ENCODE measurements at places on chromosomes 1 and 21.

- no peak for DNase-seq
Observed at GRCh38 chr1:68431076-68431475, 18.7 kb downstream of the RPE65 start.

- DNase-seq = no peak
Observed at GRCh38 chr1:18976096-18976495, 19.6 kb upstream of the IFFO2 start.

GRCh38 chr1:233570706-233571105, 43.2 kb upstream of the KCNK1 start:
- no peak for DNase-seq

DNA sequence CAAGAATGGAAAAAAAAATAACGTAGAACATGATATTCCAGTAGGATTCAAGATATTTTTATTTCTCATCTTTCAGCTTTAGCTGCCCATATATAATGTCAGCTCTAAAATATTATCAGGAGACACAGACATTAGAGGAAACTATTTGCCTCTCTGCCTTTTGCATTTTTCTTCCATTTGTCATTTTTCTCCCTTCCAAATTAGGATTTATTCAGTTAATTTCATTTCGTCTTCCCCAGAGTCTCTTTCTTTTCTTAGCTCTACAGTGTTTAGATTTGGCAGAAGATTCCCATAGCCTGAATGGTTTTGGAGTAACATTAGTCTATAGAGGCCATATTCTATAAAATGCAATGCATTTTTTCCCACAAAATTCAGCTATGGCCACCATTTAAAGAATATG, 5.1 kb upstream of the ENAH start:
- DNase-seq = no peak

DNA sequence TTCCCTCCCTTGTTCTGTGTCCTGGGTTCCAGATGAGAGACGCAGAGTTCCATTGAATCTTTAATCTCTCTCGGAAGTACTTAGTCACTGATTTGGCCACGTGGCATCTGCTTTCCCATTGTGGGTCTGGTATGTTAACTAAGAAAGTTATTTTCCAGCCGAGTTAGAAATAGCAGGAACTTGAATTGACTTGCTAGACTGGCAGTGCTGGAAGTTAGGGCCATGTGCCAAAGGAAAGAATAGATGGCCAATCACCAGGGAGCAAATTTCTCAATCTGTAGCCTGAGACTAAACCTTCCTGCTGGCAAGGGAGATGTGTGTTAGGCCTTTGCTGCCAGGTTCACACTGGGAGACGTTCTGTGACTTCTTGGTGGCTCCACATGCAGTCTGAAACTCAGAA, 24.2 kb upstream of the SLFNL1 start:
- no peak for DNase-seq

GRCh38 chr1:165439330-165439729, 5.6 kb downstream of the RXRG start:
- DNase-seq = no peak

GRCh38 chr1:209105701-209106100, 477.8 kb upstream of the CAMK1G start:
- DNase-seq = no peak

DNA sequence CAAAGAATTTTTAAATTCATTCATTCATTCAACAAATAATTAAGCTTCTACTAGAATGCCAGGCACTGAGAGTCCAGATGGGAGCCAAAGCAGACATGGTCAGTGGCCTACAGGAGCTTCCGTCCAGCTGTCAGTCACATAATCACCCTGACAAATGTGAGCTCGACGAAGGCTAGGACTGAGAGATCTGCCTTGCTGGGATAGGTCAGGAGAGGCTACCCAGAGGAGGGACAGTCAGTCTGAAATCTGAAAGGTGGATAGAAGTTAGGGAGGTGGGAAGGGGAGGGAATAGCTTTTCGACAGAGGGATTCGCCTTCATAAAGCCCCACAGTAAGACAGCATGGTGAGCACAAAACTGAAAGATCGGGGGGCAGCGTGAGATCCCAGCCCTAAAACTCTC, 8.3 kb downstream of the EPHX1 start:
- DNase-seq = no peak

DNA sequence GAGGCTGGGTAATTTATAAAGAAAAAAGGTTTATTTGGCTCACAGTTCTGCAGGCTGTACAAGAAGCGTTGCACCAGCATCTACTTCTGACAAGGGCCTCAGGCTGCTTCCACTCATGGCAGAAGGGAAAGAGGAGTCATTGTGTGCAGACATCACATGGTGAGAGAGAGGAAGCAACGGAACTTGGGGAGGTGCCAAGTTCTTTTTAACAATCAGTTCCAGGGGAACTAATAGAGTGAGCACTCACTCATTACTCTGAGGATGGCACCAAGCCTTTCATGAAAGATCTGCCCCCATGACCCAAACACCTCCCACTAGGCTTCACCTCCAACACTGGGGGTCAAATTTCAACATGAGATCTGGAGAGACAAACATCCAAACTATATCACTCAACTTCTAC, 77.2 kb downstream of the DDAH1 start:
- no peak for DNase-seq

DNA sequence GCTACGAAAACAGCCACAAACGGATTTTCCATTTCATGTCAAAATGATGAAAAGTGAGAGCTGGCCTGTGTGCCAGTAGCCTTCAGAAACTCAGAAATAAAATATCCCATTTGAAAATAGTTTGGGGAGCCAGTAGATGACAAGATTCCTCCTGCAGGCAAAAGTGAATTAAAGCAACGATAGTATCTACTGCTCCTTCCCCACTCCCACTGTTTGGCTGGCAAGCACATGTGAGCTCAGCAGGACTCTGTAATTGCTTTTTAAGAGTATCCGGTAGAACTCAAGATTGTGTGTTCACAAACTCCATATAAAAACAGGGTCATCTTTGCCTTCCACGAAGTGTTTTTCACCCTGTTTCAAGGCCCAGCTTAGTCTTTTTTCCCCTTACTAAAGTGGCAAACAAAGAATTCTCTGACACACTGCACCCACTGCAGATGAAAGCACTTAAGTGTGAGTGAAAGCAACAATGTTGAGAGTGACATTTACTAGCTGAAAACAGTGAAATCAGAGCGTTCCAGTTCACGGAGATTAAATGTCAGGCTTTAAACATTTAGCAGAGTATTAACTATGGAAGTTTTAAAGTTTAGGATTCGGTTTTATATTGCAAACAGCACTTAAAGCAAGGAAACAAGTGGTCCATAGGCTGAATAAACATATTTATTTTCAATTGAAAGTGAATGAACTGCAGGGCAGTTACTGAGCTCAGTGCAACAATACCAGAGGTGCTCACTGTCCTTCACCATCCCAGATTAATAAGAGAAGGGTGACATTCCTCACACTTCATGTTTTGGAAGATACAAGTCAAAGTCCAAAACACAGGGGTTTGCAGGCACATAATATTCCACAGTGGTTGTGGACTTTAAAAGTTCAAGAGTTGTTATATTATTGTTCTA, 70.0 kb downstream of the ALG14 start:
- no peak for DNase-seq

GRCh38 chr1:156645056-156645455, 3.1 kb downstream of the BCAN start:
- DNase-seq = no peak

- DNase-seq = no peak
Observed at GRCh38 chr1:12088607-12089006, 25.5 kb downstream of the TNFRSF8 start.

DNA sequence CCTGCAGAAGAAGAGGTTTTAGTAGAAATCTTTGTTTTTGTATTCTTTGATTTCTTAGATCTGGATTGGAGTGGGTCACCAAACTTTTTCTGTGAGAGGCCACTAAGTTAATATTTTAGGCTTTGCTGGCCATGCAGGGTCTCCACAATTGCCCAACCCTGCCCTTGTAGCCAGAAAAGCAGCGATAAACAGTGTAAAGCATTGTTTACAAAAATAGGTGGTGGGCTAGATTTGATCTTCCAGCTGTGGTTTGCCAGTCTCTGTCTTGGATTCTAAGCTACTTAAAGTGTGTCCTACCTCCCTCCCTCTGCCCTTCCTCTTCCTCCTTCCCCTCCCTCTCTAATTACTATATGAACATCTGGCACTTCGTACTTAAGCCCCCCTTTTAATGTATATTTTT, 68.0 kb downstream of the LAMC1 start:
- no peak for DNase-seq

- DNase-seq = no peak
Observed at GRCh38 chr1:14926818-14927575, 226.6 kb upstream of the TMEM51 start.

DNA sequence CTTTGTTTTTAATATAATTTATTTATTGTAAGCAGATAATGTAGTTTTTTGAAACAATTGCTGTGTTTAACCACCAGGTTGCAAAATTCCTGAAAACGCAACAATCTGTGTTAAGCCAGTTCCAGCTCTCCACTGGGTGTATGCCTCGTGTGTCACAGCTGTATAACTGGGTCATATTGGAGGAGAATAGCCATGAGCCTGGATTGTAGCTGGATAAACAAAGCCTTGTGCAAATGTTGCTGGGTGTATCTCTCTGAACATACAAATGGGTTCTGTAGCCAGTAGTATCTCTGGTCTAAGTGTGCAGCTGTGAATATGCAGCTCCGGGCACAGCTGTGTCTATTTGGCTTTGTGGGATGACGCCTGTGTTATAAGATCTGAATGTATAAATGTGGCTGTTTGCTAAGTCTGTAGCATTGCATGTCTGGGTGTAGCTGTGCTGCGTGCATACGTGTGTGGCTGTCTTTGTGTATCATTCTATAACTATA, 2.8 kb downstream of the TCEA3 start:
- DNase-seq = no peak

DNA sequence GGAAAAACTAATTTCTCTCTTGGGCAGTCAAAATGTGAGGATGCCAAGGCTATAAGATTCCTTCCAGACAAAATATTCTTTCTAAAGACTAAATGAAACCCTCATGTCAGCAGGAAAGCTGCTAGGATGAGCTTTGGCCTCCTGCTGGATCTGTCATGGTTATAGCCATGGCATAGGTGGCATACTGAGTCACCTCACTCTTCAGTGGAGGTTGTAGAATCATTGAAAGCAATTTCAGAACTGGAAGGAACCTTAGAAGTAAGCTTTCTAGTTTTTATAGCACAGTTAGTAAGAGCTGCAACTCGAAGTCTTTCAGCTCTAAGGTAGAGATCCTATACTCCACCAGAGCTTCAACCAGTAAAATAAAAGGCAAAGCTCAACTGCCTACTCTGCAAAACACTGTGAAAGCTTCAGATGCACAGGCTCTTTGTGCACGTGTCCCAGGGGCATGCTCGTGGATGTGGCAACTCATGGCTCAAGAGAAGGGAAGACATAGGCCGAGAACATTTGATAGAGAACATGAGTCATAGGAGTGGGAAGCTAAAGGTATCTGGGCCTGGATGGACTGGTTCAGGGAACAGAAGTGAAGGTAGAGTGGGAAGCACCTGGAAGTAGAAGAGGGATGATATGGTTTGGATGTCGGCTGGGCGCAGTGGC, 5.8 kb downstream of the AVPR1B start:
- no peak for DNase-seq

DNA sequence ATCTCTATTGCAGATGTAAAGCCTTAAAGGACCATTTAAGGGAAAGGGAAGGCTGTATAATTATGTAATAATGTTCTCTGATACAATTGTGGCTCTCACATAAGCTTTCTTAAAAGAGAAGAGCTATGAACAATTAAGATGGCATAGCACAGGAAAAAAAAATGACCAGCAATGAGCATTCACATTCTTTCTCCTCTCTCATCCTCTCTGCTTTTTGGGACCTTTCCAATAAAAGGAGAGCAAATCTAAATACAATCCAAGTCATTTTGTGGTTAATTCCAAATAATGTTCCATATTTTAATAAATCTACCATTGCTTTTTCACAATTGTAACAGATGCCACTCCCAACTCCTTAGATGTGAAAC, 23.5 kb downstream of the SMYD3 start:
- no peak for DNase-seq
